ENCODE measurements at places on chromosomes 7 and 10.

GRCh38 chr10:31760674-31761081 is 168.0 kb downstream of the ARHGAP12 start:
- DNase-seq, result no peak

GRCh38 chr10:36023939-36024338 is 381.8 kb upstream of the FZD8 start:
- DNase-seq, result no peak

- no peak for DNase-seq
Measured at GRCh38 chr10:91519899-91520514, 109.9 kb downstream of the HECTD2 start.

GRCh38 chr10:101031796-101032636 is 982 bp downstream of the SFXN3 start:
- DNase-seq, result no peak

GRCh38 chr7:111328487-111328886 is 233.8 kb downstream of the IMMP2L start:
- no peak for DNase-seq

DNA sequence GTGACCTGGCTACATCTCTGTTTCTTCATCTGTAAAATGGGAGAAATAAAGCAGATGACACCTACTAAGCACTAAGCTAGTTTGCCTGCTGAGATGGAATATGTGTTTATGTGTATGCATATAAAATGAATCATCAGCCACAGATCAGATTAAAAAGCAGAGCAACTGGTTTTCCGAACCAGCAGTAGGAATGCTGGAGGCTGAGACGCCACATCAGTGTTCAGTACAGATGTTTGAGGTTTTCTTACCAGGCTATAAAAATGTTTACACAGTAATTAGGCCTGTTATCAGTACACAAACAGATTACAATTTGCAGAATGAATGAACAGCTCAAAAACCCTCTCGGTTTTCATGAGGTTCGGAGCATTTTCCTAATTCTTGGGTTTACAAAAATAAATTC is 85.8 kb downstream of the CALN1 start:
- DNase-seq, result no peak
